ENCODE measurements at places on chromosomes 4 and X. TPM values are rescaled to one million over a fixed set of nuclear protein-coding genes. Genes with fewer than 3 reads are reported as not detected.

GRCh38 chr4:6252051-6252450, 17.6 kb upstream of the WFS1 start:
- peaks cover 49% of the 10 kb centered on the region for H3K27me3 ChIP-seq
- no peak for DNase-seq
- H3K36me3 ChIP-seq = no peaks in the 10 kb centered on the region
- H3K27ac ChIP-seq = no peak overlapping the region

- H3K4me3 ChIP-seq = no peak overlapping the region
- H3K27ac ChIP-seq = no peak overlapping the region
- DNase-seq = no peak
- H3K27me3 ChIP-seq = no peaks in the 10 kb centered on the region
- H3K36me3 ChIP-seq = no peaks in the 10 kb centered on the region
- H3K4me1 ChIP-seq = no peaks in the 10 kb centered on the region
Measured at GRCh38 chr4:12692815-12693214, 791.3 kb downstream of the RAB28 start.

DNA sequence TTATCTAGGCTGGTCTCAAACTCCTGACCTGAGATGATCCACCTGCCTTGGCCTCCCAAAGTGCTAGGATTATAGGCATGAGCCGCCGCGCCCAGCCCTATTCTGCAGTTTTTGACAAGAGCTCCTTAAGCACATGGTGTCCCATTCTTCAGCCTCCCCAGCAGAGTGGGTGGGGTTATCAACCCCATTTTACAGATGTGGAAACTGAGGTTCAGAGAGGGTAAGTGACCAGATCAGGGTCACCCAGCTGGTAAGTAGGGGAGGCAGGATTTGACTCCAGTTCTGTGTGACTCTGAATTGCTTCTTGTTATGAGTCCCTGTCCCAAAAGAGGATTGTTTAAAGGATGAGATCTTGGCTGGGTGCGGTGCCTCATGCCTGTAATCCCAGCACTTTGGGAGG, 14.5 kb downstream of the MAN2B2 start:
- no peak overlapping the region for H3K4me3 ChIP-seq
- H3K27ac ChIP-seq = no peak overlapping the region
- no peak for DNase-seq

GRCh38 chr4:152245680-152246079, 290.2 kb downstream of the FBXW7 start:
- H3K27ac ChIP-seq = no peak overlapping the region
- H3K4me1 ChIP-seq = peaks cover 26% of the 10 kb centered on the region
- H3K27me3 ChIP-seq = no peaks in the 10 kb centered on the region
- no peak overlapping the region for H3K4me3 ChIP-seq

- no peaks in the 10 kb centered on the region for H3K27me3 ChIP-seq
- H3K27ac ChIP-seq = no peak overlapping the region
- no peaks in the 10 kb centered on the region for H3K4me1 ChIP-seq
- DNase-seq = no peak
- no peak overlapping the region for H3K4me3 ChIP-seq
- H3K36me3 ChIP-seq = peaks cover 2% of the 10 kb centered on the region
Measured at GRCh38 chr4:30642567-30642966, 77.6 kb upstream of the PCDH7 start.

DNA sequence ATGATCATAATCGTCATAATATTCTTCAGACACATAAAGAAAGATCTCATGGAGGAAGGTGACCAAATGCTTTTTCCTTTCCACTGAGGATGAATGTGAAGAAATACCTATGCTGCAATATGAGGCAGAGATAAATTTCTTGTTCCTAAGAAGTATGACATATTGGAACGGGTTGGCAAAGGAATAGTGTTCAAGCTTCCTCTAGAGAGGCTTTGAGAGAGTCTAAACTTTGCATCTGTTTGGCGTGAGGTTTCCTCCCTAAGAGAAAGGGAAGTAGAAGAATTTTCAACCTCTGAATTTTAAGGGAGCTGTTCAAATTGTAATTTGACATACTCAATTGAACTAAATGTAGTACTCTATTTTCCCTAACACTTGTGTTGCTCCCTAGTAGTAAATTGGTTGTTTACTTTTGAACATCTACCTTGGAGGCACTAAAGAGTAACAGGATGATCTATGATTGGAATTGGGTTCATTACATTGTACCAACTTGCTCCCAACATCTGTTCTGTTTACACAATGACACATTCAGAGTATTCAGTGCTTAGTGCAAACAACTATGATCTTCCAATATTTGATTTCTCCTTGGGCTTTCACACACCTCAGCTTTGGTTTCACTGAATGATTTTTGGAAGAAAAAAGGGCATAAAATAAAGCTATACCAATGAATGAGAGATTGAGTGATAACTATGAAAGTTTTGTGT, 122.0 kb downstream of the CORIN start:
- no peak overlapping the region for H3K27ac ChIP-seq
- peaks cover 41% of the 10 kb centered on the region for H3K27me3 ChIP-seq
- H3K4me3 ChIP-seq = no peak overlapping the region
- H3K36me3 ChIP-seq = no peaks in the 10 kb centered on the region
- no peak for DNase-seq

- H3K4me1 ChIP-seq = no peaks in the 10 kb centered on the region
- H3K36me3 ChIP-seq = peaks cover 2% of the 10 kb centered on the region
- peaks cover 47% of the 10 kb centered on the region for H3K27me3 ChIP-seq
- no peak for DNase-seq
Measured at GRCh38 chrX:111309083-111309482, 38.8 kb upstream of the CAPN6 start.

DNA sequence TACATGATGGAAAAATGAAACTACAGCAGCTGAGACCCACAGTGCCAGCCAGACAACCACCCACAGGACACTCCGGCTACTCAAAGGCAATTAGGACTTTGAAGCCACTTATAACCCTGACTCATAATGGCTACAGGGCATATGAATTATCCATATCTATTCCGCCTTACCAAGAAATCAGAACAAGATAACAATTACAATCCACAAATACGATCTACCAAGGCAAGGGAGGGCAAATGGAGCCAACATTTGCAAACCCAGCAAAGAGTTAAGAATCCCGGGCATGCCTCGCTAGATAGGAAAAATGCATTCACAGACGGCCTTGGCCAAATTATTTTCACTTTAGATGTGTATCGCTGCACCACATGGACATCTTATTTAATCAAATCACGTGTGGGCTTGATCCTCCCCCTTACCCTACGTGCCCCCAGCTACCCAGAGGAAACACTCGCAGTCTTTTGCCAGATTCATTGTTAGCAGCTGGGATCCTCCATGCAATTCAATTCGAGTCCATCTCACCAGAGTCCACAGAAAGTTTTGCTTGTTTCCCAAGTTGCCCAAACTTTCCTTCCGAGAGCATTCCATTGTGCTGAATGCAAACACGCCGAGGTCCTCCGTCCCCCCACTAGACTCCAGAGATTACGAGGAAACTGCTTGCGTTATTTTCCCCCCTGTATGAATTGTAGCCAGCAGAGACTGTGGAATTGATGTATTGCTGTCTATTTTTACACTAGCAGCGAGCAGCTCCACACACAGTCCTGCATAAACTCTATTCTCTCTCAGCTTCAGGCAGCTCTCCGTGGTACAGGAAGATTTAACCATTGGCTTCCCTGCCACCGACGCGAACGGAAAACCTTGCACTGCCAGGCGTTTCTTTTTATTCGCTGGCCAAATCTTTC, 1.2 kb downstream of the PPARGC1A start:
- no peak overlapping the region for H3K27ac ChIP-seq
- H3K4me3 ChIP-seq = peak overlapping the region; percentile 35
- H3K4me1 ChIP-seq = peaks cover 19% of the 10 kb centered on the region
- no peak for DNase-seq

GRCh38 chr4:156401371-156401770, 447.7 kb upstream of the CTSO start:
- H3K36me3 ChIP-seq = no peaks in the 10 kb centered on the region
- H3K27me3 ChIP-seq = no peaks in the 10 kb centered on the region
- no peak for DNase-seq
- H3K27ac ChIP-seq = no peak overlapping the region

DNA sequence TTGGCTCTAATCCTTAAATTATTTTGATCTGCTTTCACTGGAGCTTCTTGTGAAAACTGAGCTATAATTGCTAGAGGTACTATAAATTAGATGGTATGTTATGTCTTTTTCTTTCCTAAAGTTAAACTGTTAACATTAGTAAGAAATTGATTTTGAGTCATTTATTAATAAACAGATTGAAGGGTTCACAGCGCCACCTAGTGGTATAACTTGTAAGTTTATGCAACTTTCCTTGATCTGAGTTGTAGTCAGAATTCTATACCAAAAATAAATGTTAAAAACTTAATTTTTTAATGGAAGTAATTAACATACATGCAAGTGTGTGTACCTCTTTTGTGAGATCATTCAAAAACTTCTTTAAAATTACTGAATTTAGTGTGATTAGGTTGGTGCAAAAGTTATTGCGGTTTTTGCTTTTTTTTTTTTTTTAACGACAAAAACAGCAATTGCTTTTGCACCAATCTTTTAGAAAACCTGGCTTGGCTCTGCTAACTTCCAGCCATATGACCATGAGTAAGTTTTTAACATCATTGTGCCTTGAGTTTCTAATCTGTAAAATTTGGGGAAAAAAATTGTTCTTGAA, 151.5 kb downstream of the CENPC start:
- H3K36me3 ChIP-seq = no peaks in the 10 kb centered on the region
- H3K27me3 ChIP-seq = peaks cover 8% of the 10 kb centered on the region
- no peak for DNase-seq
- H3K4me1 ChIP-seq = no peaks in the 10 kb centered on the region
- no peak overlapping the region for H3K4me3 ChIP-seq

GRCh38 chrX:119041175-119041574, 31.6 kb upstream of the CT47C1 start:
- no peak overlapping the region for H3K4me3 ChIP-seq
- H3K4me1 ChIP-seq = no peaks in the 10 kb centered on the region
- DNase-seq = no peak
- no peaks in the 10 kb centered on the region for H3K36me3 ChIP-seq
- no peak overlapping the region for H3K27ac ChIP-seq
- H3K27me3 ChIP-seq = peaks cover 24% of the 10 kb centered on the region

DNA sequence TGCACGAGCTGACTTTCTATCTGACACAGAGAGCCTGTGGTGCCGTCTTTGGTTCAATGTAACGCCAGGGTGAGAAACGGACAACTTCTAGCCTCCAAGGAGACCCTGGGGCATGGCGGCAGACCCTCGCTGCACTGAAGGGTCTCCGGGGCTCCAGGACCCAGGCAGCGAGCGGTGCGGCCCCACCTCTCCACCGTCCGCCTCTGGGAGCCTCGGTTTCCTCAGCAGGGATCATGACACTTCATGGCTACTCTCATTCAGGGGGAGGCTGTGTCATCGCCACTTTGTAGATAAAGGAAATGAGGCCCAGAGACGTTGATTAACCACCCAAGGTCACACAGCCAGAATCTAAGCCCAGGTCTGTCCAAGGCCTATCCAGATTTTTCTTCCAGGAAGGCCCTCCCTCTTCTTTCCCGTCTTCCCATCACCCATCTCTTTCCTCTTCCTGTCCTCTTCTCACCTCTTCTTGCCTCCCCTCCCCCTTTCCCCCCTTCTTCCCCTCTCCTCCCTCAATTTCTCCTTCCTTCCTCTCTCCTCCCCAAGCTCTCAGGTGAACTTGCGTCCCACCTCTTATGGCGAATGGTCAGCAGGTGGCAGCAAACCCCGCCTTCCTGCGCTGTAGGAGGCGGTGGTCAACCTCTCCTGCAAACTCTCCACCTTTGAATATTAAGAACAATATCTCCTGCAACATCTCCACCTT, 69.3 kb upstream of the HMX1 start:
- H3K27ac ChIP-seq = no peak overlapping the region
- no peaks in the 10 kb centered on the region for H3K36me3 ChIP-seq
- H3K4me3 ChIP-seq = no peak overlapping the region
- no peaks in the 10 kb centered on the region for H3K4me1 ChIP-seq
- DNase-seq = no peak

DNA sequence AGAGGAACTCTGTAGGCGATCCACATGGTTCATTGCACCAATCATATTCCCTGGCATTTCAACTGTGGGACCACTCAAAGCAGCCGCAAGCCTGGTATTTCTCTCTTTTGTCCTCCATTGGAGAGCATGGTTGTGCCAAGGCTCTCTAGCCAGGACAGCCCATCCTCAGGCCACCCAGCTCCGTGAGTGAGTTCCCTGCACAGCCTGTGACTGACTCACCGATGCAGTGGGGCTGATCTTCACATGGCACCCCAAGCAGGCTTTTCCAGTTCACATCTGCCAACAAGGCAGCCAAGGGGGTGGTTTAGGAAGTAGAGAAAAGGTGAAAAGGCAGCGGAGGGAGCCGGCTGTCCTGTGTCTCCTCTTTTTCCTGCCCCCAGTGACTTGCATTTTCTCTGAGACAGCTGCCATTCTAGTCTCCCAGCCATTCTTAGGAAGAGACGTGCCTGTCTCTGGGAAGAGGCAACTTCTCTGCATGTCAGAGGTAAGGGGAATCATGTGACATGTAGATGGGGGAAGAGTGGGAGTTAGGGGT, 69.2 kb downstream of the MID1IP1 start:
- no peaks in the 10 kb centered on the region for H3K4me1 ChIP-seq
- H3K36me3 ChIP-seq = no peaks in the 10 kb centered on the region
- no peak overlapping the region for H3K27ac ChIP-seq
- DNase-seq = no peak
- H3K27me3 ChIP-seq = no peaks in the 10 kb centered on the region

DNA sequence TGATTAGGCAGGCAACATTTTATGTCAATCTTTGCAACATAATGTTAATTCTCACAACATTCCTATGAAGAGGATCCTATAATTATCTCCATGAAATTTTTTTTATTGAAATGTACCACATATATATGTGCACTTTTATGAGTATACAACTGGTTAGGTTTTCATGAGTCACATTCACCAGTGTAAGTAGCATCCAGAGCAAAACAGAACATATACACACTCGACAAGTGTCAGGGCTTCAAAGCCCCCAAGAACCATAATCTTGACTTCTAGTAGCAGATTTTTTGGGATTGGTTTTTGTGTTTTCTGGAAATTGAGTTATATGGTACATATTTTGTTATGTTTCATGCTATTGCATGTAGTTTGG, 62.4 kb downstream of the ARHGAP10 start:
- H3K27me3 ChIP-seq = no peaks in the 10 kb centered on the region
- peaks cover 56% of the 10 kb centered on the region for H3K4me1 ChIP-seq
- H3K4me3 ChIP-seq = peak overlapping the region; percentile 62
- H3K27ac ChIP-seq = peak overlapping the region; percentile 50

DNA sequence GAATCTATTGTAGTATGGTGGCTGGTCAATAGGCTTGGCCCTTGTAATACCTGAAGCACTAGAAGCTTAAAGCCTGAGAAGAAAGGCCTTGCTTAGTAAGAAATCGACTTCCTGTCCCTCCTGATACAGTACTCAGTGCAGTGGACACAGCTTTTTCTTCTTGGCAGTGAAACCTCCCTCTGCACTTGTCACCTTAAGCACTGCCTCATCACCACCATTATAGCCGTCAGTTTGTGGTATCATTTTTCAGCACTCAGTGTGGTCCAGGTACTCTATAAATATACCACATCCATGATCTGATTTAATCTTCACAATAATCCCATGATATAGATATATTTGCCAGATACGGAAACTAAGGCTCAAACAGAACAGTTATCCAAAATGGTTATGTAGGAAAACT, 75.2 kb downstream of the PALLD start:
- peaks cover 31% of the 10 kb centered on the region for H3K4me1 ChIP-seq
- no peaks in the 10 kb centered on the region for H3K36me3 ChIP-seq
- no peaks in the 10 kb centered on the region for H3K27me3 ChIP-seq
- no peak for DNase-seq
- H3K27ac ChIP-seq = no peak overlapping the region

CPLX1 gene
- 1.9 TPM for total RNA-seq

DACH2 gene
- total RNA-seq = not detected

ADGRG2 gene
- 0.12 TPM for total RNA-seq

DMRTC1 gene
- total RNA-seq = 0.36 TPM

NDP gene
- not detected for total RNA-seq

CAPN6 gene
- total RNA-seq = not detected

CFP gene
- total RNA-seq = 9.5 TPM

PPP2R3B gene
- 50.1 TPM for total RNA-seq

IRS4 gene
- total RNA-seq = not detected

PRSS12 gene
- total RNA-seq = 0.07 TPM

ADH1B gene
- total RNA-seq = not detected

NALF2 gene
- 0.31 TPM for total RNA-seq

FAM47A gene
- total RNA-seq = not detected

Data from activated T-cell treated with anti-CD3 and anti-CD28 coated beads, Interleukin-2, amount 50 U/mL, for 72 hours (primary cell).